ENCODE measurements at places on chromosomes 5 and 9.

GRCh38 chr5:80246001-80246758, 9.7 kb downstream of the SERINC5 start:
- no peak for DNase-seq

GRCh38 chr5:136484808-136485325, 119.5 kb upstream of the TRPC7 start:
- no peak for DNase-seq

DNA sequence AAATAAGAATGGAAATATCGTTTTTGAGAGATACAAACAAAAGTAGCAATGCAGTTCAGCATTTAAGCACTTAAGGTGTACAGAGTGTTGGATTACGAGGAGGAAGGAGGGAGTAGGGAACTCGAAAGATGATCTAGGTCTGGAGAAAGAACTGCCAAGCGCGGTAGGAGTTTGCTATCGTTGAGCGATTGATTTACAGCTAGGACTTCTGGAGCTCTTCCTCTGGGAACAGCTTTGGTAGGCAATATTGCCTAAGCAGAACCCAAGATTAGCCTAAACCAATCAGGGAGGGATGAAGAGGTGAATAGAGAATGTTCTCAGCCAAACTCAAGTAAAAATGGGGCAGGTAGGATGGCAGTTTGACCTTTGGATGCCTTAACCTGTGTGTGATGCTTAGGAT, 965 bp downstream of the CLTA start:
- DNase-seq, result no peak

GRCh38 chr5:2201421-2201820, 318.7 kb upstream of the IRX4 start:
- DNase-seq, result no peak

- DNase-seq, result no peak
These were observed 151.1 kb downstream of the GLIS3 start for GRCh38 chr9:4148751-4149150.

DNA sequence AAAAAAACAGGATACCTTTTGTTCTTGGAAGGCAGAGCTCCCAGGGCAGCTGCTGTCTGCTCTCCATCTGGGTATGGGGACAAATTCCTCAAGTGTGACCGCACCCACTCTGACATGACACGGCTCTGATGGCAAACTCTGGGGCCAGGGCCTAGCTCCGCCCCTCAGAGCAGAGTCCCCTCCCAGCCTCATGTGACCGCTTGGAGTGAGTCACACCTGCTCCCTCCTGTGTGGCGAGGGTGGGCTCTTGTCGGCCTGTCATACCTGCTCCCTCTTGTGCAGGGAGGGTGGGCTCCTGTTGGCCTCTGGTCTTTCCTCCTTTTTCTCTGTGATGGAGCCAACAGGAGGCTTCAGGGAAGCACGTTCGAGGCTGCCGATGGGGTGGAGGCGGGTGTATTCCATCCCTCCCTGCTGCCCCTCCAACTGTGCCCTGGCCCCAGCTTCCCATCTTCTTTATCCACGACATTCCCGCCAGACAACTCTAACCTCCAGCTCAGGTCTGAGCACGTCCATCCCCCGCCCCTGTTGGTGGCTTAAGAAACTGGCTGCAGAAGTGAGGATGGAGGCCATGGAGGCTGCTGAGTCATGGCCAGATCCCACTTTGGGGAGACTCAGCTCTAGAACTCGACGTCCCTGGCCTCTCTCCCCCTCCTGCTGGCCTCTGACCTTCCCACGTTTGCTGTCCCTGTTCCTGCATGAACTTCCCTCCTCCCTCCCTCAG, 65.3 kb downstream of the OLFM1 start:
- no peak for DNase-seq

DNA sequence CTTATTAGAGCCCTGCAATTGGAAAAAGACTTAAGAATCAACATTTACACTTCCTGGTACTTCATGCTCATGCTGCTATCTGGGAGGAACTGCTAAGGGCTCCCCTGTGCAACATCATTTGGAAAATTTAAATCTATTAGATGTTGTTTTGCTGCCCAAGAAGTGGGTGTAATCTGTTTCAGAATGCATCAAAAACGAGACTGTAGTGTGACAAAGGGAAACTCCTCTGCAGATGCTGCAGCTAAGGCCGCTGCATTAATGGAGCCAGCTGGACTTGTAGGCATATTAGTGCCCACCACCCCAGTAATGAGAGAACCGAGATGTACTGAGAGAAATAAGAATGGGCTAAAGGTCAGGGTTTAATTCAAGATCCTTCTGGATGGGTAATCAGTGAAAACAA, 11.1 kb upstream of the PAIP1 start:
- DNase-seq, result no peak

- peak; percentile 61 for DNase-seq
These were observed 272.2 kb downstream of the AUH start for GRCh38 chr9:91089405-91090129.

DNA sequence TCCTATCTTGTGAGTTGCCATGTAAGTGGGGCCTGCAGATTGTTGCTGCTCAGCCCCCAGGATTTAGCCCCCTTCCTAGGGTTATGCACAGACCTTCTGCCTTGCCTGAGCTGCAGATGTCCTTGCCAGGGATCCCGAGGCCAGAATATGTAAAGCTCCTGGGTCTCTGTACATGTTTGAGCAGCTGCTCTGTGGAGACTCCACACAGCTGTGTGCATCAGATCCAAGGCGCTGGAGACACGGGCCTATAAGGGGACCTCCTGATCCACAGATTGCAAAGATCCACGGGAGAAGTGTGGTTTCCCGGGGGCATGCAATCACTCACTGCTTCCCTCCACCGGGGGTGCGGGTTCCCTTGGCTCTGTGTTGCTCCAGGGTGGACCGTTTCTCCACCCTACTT, 28.9 kb downstream of the TAF11L14 start:
- no peak for DNase-seq

DNA sequence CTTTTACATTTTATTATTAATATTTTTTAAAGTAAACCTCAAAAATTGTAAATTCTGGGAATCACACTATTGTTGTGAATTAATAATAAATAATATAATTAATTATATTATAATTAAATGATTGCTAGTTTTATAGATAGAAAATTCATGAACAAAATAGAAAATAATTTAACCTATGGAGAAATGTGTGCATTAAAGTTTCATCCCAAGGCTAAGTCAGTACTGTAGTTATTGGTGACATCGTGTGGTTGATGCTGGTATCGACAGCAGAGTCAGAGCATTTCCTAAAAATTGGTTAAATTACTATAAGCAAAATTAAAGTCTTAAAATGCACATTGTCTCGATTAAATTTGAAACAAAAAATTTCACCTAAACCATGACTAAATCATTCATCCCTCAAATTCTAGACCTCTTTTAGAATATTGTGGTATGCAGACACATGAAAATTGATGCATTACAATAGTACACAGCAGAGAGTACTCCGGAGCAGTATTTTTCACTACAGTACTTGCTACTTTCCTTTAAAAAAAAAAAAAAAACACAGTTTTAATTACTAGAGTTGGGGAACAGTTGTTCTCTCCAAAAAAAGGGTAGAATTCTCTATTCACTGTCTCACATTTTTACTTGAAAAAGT, 73.9 kb downstream of the RORB start:
- no peak for DNase-seq

- DNase-seq, result no peak
These were observed 12.2 kb downstream of the DAB2IP start for GRCh38 chr9:121663591-121663990.

GRCh38 chr9:91062281-91062680, 260.7 kb downstream of the SYK start:
- no peak for DNase-seq

DNA sequence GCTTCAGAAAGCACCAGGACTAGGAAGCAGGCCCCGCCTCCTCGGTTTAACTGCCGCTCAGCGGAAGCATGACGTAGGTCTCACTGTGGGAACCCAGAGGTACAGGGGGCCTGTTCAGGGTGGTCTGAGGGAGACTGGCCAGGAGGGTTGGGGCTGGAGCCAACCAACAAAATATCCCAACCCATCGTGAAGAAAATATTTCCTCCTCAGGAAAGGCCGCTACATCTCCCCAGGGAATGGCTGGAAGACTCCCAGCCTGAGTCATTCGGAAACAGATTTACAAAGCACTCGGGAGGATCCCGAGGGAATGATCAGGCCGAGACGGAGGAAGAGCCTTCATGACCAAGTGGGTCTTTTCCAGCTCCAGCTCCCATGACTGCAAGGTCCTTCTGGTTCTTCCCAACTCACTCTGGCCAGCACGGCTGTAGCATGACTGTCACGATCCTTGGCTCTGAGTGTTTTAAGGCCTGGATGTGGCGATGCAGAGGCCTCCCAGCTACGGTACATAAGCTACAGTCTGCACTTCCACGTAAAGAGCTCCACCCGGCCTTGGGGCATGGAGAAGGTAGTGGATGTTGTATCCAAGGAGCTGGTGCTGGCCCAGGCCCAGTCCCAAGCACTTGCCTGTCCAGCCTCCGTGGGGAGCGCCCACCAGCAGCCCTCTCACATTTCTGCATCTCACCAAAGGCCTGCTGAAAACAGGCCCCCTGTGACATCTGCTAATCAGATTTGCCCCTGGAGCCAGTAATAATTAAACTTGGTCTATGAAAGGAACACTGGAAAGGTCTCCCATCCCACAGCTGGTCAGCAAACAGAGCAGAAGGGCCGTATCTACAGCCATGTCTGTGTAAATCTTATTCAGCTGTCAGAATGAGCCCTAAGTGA, 100.6 kb downstream of the LHFPL2 start:
- DNase-seq, result peak; percentile 95

DNA sequence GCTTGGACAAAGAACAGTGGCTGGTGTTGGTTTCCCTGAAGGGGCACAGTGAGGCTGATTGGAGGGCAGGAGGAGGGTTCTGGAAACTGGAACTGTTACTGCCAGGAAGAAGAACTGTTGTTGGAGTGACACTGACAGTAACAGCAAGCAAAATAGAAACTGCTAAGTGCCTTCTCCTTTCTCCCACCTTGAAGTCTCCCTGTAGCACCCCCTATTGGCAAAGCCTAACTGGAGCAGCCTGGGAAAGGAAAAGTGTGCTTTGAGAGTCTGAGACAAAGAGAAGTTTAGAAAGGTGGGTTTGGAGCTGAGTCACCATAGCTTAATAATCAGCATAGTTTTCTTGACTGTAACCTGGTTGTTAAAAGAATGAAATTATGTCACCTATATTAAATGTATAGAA, 2.5 kb upstream of the TMEM174 start:
- no peak for DNase-seq

DNA sequence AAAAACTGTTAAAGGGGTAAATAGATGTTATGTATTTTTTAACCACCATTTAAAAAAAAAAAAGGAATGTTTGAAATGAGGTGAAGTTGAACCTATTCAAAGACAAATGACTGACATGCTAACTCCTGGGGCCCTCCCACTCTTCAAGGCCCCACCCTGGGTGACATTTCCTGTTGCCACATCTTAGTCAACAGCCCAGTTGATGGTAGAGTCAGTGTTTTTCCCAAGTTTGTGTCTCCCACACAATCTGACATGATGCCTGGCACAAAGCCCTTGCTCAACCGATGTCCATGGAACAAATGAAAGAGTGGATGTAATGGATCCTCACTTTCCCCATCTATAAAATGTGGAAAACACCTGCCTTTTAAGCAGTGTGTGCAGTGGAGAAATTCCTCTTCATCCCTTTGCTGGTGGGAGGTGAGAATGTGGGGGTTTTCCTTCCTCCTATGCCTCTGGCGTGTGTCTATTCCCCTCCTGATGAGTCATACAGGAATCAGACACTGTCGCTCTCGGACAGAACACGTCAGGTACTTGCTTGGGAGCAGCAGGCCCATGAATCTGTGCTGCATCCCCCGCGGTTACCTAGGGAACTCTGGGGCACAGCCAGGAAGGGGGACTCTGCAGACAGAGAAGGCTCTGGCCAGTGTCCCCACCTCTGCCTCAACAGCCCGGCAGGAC, 13.7 kb upstream of the ADRA1B start:
- no peak for DNase-seq

- no peak for DNase-seq
These were observed 536 bp upstream of the COMMD10 start for GRCh38 chr5:116084287-116084691.

GRCh38 chr9:98263080-98263479, 7.6 kb upstream of the TBC1D2 start:
- DNase-seq, result no peak

DNA sequence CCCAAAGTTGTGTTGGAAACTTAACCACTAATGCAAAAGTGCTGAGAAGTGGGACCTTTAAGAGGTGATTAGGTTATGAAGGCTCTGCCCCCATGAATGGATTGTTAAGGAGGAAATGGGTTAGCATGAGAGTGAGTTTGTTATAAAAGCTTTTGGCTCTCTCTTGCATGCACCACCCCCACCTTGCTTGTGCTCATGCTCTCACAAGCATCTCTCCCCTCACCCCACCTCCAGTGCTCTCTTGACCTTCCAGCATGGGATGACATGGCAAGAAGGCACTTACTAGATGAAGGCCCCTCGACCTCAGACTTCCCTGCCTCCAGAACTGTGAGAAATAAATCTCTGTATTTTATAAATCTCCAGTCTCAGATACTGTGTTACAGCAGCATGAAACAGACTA, 52.8 kb downstream of the RICTOR start:
- DNase-seq, result no peak

DNA sequence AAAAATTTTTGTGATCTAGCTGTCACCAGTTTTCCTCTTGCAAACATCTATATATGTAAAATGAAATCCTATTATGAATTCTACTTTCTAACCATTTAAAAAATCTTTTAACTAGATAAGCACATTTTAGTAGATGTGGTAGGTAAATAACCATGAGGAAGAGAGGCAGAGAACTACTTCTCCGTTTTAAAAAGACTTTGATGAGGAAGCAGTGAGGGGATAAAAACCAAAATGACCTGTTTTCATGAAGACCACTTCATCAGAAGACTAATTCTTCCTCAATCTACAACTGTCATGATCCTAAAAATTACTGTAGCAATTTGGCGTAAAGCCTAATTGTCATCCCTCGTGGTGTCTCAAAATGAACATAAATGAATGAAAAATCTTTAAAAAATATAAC, 15.7 kb upstream of the ERBIN start:
- no peak for DNase-seq

DNA sequence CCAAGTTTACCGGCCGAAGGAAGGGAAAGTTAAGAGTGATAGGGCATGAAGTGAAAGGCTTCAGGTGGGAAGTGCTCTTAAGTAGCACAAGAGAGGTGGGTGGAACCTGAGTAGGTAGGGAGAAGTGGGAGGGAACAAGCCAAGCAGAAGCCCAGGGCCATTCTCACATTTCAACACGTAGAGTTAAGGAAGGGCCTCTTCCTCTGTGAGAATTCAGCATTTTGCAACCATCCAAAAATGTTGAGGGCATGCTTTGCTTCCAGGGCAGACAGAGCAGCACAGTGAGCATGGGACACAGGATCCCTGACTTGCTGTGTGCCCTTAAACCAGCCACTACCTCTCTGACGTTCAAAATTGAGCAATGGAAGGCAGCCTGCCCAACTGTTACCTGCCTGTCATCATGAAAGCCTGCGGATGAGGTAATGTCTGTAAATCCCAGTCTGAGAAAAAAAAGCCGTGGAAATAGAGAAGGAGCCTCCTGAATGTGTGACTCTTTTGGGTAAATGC, 3.3 kb downstream of the CYFIP2 start:
- DNase-seq, result no peak

GRCh38 chr5:100659080-100659795, 124.1 kb downstream of the FAM174A start:
- DNase-seq, result no peak

- no peak for DNase-seq
These were observed 445.0 kb upstream of the SMC2 start for GRCh38 chr9:103649086-103649485.

- no peak for DNase-seq
These were observed 1381.4 kb upstream of the CDH6 start for GRCh38 chr5:29811914-29812679.
